ENCODE measurements at places on chromosomes 16 and 17.

- no peak for DNase-seq
Measured at GRCh38 chr17:33949100-33949499, 306.0 kb upstream of the CCL2 start.

DNA sequence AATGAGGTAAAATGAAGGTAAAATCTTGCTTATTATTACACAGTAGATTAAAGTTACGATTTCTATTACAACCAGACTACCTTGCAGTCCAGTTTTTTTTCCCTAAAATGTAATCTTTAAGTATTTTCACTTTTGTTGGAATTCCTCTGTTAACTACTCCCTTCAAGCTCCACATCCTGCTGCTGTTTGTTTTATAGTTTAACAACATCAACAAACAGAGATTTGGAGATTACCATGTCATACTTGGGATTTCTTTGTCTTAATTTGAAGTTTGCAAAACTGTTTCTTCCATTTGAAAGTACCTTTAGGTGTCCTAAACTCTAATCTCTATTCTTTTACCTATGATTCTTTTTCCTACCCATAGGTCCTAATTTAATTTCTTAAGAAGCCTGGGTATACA is 83.3 kb downstream of the ABHD15 start:
- DNase-seq = no peak

- no peak for DNase-seq
Measured at GRCh38 chr16:57283214-57283958, 1.1 kb downstream of the PLLP start.

DNA sequence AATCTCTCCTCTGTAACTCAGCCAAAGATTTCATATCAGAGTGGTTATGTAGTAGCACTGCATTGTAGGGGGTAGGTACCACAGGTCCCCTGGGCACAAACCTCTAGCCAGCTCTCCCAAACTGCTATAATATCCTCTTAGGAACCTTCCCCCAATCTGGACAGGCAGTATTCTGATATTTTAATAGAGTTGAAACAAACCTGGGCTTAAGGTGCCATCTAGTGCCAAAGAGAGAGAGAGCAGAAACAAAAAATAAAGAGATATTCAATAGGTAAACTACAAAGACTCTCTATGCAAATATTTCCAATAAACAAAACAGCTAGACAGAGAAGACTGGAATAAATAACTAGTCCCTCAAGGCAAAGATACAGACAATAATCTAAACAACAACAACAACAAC is 1070.0 kb downstream of the CDH11 start:
- DNase-seq = no peak

DNA sequence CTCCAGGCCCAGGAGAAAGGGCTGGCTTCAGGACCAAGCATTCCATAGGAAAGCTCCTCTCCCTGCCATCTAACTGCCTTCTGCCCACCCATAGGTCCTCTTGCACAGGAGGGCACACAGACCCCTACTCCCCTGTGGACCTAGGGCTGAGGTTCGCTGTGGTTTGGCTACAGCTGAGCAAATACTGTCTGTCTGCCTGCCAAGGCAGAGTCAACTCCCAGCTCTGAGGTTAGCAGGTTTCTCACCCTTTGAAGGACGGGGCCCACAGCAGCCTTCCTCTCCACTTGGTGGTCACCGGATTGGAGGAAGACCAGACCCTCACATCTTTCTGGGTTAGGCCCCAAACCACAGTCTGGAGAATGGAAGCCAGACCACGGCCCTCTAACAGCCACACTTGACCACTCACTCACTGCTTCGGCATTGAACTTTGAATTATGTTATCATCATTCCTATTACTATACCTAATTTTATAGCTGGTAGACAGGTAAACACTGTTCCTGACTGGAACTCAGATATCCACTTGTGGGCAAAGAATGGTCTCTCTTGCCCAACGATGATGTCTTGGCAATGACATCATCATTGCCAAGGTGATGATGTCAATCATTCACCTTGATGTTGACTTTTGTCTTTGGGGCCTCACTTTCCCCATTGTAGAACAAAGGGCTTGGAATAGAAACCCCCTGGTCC is 14.2 kb downstream of the CBX4 start:
- no peak for DNase-seq

Measured in memory B cell (primary cell).